Lower lobe of right lung (tissue), 2 donors: ENCODE measurements at places on chromosomes 12 and 14.

DNA sequence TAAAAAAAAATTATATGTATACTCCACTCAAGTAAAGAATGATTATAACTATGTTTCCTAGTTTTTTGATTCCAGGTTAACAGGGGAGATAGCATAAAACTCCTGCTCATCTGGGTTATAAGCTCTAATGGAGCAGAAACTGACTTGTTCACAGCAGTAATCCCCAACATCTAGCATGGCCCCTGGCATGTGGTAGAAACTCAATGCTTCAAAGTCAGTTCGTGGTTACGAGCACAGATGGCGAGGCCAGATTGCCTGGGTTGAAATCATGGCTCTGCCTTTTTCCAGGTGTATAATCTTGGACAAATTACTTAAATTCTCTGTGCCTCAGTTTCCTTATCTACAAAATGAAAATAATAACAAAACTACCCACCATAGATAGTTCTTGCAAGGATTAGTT, 183.8 kb downstream of the TTC7B start:
- DNase-seq, result no peak

DNA sequence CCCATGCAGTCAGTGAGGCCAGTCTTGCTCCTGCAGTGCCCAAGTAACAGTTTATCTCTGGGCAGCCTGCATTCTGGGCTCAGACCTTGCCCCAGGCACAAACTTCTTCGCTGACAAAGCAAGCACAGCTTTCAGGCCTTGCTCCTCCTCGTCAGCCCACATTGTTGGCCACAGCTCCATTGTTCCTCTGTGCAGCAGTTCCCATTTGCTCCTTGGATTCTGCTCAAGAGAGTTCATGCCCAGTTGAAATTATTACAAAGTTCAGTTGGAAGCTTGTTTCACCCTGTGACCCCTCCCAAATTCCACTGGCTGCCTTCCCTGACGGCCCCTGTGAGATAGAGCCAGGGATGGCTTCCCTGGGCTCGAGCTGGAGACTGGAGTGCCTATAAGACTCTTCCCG, 163.4 kb upstream of the DDHD1 start:
- no peak for DNase-seq

DNA sequence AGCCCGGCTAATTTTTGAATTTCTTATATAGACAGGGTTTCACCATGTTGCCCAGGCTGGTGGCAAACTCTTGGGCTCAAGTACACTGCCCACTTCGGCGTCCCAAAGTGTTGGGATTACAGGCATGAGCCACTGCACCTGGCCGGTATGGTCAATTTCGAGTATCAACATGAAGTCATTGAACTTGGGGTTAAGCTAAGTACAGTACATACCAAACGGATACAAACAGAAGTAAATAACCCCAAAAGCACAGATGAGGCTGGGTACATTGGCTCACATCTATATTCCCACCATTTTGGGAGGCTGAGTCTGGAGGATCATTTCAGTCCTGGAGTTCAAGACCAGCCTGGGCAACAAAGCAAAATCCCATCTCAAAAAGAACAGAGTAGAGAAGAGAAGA, 13.0 kb upstream of the PSMD9 start:
- no peak for DNase-seq

DNA sequence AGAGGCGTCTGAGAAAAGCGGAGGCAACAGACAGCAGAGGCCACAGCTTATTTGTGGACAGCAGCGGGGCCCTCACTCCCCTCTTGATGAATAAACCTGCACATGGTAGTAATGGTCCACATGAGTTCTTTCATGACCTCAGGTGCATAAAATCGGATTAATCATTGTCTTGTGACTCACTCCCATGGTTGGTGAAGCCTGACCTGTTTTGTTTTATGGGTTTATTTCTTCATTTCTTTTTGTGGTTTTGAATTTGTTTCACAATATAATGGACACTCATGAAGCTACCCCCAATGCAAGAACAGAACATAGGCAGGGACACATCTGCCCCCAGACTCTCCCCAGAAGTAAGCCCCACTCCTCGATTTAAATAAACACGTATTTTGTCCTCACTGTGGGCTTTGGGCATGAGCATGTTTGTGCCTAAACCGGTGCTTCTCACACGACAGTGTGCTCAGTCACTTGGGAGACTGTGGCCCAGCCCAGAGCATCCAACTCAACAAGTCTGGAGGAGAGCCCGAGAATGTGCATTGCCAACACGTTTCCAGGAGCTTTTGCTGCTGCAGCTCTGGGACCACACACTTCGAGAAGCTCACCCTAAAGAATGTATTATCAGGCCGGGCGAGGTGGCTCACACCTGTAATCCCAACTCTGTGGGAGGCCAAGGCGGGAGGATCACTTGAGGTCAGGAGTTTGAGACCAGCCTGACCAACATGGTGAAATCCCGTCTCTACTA, 116.1 kb downstream of the SCARB1 start:
- DNase-seq, result no peak

- DNase-seq, result no peak
These were observed 99.2 kb downstream of the EML1 start for GRCh38 chr14:99892406-99892805.

DNA sequence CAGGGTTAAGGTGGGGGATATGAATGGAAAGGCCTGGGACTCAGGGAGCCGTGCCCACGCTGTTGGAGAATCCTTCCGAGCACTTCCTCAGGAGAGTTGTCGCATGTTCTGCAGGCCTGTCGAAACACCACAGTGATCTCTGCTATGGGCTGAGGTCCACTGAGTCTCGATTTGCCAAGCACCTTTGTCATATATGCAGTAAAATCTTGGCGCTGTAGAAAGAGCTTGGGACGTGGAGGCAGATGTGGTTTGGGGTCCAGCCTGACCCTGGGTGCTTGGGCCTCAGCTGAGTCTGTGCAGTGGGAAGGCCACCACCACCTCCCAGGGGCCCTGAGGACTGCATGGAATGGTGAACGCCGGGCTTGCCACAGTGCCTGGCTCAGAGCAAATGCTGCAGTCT, 32.9 kb downstream of the C14orf132 start:
- DNase-seq, result peak; percentile 16

GRCh38 chr14:52776816-52777215, 14.6 kb downstream of the GNPNAT1 start:
- DNase-seq, result no peak
